Stimulated activated CD8-positive, alpha-beta memory T cell treated with anti-CD3 and anti-CD28 coated beads, Interleukin-4, amount 100 ng/mL, for 1 hour (primary cell): ENCODE measurements at places on chromosomes 1 and 21.

DNA sequence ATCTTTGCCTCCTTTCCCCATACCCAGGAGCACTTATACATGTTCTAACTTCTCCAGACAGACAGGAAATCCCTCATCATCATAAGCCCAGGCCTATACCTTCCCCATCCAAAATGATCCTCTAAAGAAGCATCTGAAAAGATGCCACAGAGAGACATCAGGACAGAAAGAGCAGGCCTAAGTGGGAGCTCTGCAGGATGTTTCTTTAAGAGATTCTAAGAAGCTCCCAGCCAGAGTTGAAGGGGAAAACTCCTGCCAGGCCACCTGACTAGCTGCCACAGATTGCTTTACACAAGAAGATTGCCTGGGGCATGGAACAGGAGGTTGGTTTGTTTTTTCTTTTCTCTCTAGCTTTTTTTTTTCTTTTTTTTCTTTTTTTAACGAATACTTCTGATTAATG, 275.8 kb downstream of the VAV3 start:
- no peak for DNase-seq

DNA sequence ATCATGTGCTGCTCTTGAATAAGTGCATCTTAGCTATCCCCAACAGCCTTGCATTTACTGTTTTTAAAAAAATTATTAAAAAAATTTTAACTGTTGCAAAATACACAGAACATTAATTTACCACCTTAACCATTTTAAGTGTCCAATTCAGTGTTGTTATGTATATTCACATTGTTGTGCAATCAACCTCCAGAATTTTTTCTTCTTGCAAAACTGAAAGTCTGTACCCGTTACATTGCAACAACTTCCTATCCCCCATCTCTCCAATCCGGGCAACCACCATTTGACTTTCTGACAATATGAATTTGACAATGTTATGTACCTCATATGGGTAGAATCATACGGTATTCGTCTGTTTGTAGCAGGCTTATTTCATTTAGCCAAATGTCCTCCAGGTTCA, 83.1 kb downstream of the FMN2 start:
- DNase-seq = no peak

DNA sequence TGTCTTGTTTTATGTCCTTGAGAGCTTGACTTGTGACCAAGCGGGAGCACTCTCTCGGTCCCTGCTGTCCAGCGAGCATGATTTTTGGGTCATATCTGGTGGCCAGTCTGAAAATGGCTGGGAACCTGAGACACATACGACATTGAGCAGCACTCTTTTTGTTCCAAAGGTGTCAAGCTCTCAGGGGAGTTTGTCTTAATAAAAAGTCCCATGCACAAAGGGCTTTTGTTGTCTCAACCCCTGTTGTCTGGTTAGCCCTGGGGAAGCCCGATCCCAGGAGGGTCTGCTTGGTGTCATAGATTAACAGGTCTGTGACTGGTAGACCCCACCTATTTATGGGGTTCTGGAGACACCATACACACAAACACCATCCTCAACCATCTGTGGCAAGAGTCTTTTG, 57.8 kb upstream of the KLHDC7A start:
- DNase-seq = no peak

GRCh38 chr21:33685613-33686197, 43.4 kb downstream of the ITSN1 start:
- DNase-seq = no peak

GRCh38 chr1:205502111-205502810, 2.2 kb upstream of the CDK18 start:
- no peak for DNase-seq

- DNase-seq = no peak
Measured at GRCh38 chr21:42685036-42685435, 31.6 kb downstream of the PDE9A start.

GRCh38 chr1:177925006-177925405, 44.9 kb downstream of the SEC16B start:
- no peak for DNase-seq
